ENCODE measurements at places on chromosomes 13 and 19.

GRCh38 chr13:76271728-76272232, 614.4 kb downstream of the KCTD12 start:
- DNase-seq: no peak

DNA sequence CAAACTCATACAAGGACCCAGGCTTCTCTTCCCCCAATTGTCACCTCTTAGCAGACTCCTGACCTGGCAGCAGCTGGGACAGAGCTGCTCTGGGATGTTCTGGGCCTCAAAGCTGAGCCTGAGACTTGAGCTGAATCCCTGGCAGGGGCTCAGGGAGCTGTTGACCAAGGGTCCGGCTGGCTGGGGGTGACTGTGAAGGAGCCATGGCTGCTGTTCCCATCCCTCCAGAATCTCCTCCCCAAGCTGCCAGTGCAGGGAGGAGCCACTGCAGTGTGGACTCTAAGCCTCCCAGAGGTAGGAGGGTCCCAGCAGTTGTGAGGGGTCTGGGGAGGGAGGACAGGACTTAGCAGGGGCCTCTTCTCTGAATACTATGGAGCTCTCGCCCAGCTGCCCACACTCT, 2.2 kb downstream of the SIGLEC6 start:
- DNase-seq: no peak

GRCh38 chr19:55358943-55359908, 3.8 kb downstream of the GARIN5B start:
- DNase-seq: no peak

GRCh38 chr13:87792878-87793277, 121.7 kb downstream of the SLITRK5 start:
- DNase-seq: no peak

GRCh38 chr13:52003541-52003940, 7.7 kb downstream of the ATP7B start:
- no peak for DNase-seq

GRCh38 chr19:42134535-42135070, 2.4 kb upstream of the POU2F2 start:
- no peak for DNase-seq

GRCh38 chr13:50424993-50425392, 409.7 kb downstream of the KCNRG start:
- no peak for DNase-seq

GRCh38 chr13:80374444-80374843, 33.5 kb upstream of the SPRY2 start:
- no peak for DNase-seq

- DNase-seq: no peak
Observed at GRCh38 chr13:113178896-113179167, 20.4 kb downstream of the PROZ start.

DNA sequence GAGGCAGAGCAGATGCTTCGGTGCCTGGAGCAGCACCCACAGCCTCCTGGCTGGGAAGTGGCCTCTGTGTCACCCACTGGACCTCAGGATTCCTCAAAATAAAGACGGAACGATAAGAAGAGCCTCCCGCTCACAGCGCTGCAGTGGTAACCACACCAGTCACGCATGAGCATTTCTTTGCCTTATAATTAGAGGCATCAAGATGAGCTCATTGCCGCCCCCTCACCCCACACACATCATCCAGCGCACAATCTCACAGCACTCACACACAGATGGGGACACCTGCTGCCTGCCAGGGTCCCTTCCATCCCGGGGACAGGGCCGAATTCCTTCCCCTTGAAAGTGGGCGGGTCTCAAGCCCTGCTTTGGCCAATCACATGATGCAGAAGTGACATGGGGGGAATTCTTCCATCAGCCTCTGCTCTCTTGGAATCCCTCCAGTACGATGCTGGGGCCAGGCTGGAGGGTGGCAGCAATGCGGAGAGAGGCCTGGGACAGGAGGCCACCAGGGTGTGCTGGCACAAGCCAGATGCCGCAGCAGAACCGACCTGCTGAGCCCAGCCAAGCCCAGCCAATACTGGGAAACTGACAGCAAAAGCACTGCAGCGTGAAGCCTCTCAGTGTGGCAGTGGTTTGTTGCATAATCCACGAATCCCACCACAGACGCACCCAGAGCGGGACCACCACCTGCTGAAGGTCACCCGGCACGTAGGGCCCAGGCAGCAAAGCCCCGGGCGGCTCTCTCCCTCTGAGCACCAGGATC, 16.0 kb downstream of the PIP5K1C start:
- no peak for DNase-seq

DNA sequence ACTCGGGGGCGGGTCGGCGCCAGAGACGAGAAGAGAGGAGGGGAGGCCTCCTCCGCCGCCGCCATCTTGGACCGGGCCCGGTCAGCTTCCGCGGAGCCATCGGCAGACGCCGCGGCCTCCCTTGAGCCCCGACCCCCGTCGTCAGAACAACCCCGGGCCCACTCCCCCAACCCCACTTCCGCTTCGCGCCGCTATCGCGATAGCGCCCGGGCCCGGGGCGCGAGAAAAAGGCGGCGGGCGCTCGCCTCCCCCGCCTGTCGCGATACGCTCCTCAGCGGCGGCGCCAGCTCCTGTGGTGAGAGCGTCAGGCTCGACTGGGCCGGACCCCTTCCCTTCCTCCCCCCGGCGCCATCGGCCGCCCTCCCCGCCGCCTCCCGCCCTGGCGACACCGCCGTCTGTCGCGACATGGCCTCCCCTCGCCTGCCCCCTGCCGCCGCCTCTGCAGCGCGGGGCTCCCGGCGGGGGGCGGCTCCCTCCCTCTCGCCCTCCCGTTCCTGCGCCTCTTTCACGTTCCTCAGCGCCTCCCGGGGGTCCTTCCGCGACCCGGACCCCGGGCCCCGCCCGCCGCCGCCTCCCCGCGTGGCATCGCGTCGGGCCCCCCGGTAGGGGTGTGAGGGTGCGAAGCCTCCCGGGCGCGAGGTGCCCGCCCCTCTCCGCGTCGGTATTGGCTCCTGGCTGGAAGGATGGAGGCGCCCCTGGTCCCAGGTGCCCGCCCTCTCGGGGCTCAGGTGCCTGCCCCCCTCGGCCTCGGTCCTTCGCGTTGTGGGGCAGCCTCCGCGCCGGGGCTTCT, at the start of gene CNOT3:
Gene CNOT3 (plus strand): TSS at position 64 of the 790 bp plus-strand sequence. CDS start 5,217 bp downstream, outside the sequence.
- DNase-seq: no peak

- DNase-seq: no peak
Observed at GRCh38 chr13:59680429-59681024, 483.2 kb downstream of the DIAPH3 start.

- DNase-seq: no peak
Observed at GRCh38 chr19:31064491-31064890, 284.7 kb downstream of the TSHZ3 start.

Measured in stimulated activated CD4-positive, alpha-beta T cell treated with anti-CD3 and anti-CD28 coated beads, Interleukin-15, amount 100 ng/mL, for 1 hour (primary cell).